SHP77 treated with DMSO at 0.1 percent for 48 hours (cell line): ENCODE measurements at places on chromosomes 12 and 14.
A peak's percentile ranks its signal among the peaks of the same experiment; 100 is the strongest.

- DNase-seq, result no peak
Observed at GRCh38 chr12:46522071-46522470, 149.5 kb upstream of the SLC38A2 start.

GRCh38 chr14:54299410-54300363 is 97.1 kb upstream of the CDKN3 start:
- no peak for DNase-seq

DNA sequence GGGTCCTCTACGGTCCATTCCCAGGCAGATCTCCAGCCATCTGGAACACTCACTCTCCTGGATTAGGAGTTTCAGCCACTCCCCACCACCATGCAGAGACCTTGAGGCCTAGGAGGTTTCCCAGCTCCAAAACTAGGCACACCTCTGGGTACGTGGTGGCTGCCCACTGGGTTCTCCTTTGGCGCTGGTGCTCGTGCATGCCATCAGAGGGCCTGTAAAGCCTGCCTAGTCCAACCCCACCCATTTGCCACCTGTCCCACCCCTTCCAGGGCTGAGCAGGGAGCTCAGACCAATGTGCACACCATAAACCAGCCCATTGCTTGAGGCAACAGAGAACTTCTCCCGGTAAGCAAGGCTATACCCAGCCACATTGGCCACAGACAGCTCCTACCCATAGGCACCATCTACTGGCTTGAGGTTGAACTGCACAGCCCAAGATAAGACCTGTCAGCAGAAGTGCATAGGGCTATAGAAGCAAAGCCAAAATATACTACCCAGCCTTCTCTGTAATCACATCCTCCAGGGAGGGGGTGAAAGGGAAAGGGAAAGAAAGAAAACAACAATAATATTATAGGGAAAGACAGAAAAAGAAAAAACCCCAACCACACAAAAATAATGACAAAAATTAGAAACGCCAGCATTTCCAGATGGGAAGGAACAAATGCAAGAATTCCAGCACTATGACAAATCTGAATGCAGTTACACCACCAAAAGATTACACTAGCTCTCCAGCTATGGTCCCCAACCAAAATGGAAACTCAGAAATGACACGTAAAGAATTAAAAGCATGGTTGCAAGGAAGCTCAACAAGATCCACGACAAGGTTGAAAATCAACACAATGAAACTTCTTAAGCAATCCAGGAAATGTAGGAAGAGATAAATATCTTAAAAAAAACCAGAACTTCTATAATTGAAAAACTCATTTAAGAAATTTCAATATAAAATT is 111.9 kb upstream of the CCDC175 start:
- peak; percentile 11 for DNase-seq

DNA sequence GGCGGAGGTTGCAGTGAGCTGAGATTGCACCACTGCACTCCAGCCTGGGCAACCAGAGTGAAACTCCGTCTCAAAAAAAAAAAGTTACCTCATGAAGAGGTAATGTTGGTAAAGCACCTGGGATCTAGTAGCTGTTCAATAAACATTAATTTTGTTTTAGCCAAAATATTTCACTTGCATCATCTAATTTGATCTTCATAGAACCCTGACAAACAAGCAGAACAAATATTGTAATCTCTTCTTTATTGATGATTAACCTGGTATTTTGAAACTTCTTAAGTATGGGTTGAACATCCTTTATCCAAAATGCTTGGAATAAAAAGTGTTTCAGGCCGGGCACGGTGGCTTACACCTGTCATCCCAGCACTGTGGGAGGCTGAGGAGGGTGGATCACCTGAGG is 149.0 kb upstream of the AMIGO2 start:
- no peak for DNase-seq

DNA sequence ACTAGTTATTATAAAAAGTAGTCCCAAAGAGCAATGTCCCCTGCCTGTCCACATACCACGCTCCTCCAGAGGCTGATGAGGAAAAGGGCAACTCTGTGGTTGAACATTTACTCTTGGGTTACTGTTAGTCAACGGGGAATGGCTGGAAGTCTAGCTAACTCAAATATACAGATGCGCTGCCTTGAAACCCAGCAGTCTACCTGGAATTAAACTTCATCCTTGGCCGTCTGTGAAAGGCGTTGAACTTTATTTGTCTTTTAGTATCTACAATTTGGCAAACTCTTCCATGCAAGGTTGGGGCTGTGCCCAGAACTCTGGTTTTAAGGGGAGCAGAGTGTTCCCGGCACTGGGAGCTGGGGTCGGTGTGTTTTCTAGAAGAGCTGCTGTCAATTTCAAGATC is 3.9 kb upstream of the MEG3 start:
- DNase-seq, result no peak
